Panc1 (cell line): ENCODE measurements at places on chromosomes 4 and X. TPM values are rescaled to one million over a fixed set of nuclear protein-coding genes. Genes with fewer than 3 reads are reported as not detected.

- no peak for DNase-seq
Observed at GRCh38 chrX:31153475-31154047, 81.7 kb upstream of the FTHL17 start.

GRCh38 chr4:16029262-16029661, 54.6 kb downstream of the PROM1 start:
- DNase-seq: no peak

CSAG2 gene
- not detected for total RNA-seq

GRCh38 chr4:78581618-78582017, 30.0 kb downstream of the ANXA3 start:
- no peak for DNase-seq

- no peak for DNase-seq
Observed at GRCh38 chr4:84938316-84938715, 28.2 kb downstream of the WDFY3 start.

- DNase-seq: no peak
Observed at GRCh38 chrX:96688789-96689188, 4.1 kb downstream of the DIAPH2 start.

CXCL10 gene
- not detected for total RNA-seq

DNA sequence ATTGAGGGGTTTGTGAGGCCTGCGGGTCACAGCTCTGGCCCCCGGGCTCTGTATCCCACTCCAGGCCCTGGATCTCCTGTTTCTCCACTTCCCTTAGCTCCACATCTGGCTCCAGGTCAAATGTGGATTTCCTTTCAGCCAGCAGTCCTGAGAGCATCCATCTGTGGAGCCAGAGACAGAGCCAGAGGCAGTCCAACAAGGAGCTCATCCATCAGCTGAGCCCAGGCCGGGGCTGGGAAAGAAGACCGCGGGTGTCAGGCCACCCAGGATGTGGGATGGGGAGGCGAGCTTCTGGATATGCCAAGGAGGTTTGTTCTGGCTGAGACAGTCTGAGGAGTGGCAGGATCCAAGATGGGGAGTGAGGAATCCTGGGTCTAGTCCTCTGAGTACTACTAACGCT, 91.7 kb downstream of the EFNB1 start:
- no peak for DNase-seq

MID2 gene
- 24.7 TPM for total RNA-seq

DNA sequence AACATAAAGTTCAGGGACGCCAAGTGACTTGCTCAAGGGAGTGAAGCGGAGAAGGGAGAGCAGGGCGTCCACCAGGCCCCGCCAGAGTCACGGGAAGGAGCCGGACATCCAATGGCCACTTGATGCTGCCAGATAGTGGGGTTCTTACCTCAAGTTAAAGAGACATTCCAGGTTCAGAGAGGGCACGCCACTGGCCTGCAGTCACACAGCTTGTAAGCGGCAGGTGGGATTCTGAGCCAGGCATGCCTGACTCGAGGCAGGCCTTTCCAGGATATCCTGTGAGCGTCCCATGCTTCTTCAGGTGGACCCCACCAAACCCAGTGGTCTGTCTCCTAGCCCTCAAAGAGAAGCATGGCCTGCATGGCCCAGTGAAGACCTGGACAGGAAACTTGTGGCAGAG, 2.4 kb downstream of the MAN2B2 start:
- DNase-seq: no peak

GRCh38 chrX:47515941-47516665, 33.1 kb upstream of the ZNF41 start:
- no peak for DNase-seq

DNA sequence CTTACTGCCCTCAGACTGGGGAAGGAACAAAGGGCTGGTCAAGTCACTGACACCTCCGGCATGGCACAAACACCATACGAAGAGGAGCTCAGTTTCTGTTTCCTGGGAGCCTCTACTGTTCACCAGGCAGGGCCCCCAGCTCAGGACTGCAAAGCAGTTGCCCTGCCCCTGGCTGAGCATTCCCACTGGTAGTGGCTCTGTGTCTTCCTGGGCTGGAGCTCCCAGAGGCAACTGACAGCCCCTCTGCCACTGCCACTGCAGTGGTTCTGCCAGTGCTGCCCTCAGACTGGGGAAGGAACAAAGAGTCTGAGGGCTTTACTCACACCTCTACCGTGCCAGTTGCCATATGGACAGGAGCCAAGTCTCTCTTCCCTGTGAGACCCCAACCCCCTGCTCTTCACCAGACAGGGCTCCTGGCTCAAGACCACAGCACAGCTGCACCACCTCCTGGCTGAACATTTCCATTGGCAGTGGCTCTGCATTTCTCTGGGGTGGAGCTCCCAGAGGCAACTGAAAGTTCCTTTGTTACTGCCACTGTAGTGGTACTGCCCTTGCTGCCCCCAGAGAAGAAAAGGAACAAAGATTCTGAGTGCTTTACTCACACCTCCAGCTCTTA, 67.9 kb downstream of the SMARCA5 start:
- DNase-seq: no peak

- no peak for DNase-seq
Observed at GRCh38 chrX:73348977-73349376, 97.9 kb upstream of the CDX4 start.

DNA sequence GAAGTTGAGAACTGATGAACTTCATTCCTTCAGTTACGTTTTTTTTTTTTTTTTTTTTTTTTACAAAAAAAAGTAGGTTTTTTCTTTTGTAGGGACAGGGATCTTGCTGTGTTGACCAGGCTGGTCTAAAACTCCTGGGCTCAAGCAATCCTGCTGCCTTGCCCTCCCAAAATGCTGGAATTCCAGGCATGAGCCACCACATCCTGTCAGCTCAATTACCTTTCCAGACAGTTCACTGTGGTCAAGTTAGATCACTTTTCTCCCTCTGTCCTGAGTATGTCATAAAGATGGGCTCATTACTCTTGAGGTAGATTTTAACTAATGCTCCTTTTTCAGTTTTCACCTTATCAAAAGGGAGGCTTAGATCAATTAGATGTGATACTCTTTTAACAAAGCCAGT, 10.8 kb upstream of the NR3C2 start:
- no peak for DNase-seq

SPON2 gene
- total RNA-seq: 1.8 TPM

FHIP1A gene
- 0.39 TPM for total RNA-seq

CCKAR gene
- total RNA-seq: not detected

DNA sequence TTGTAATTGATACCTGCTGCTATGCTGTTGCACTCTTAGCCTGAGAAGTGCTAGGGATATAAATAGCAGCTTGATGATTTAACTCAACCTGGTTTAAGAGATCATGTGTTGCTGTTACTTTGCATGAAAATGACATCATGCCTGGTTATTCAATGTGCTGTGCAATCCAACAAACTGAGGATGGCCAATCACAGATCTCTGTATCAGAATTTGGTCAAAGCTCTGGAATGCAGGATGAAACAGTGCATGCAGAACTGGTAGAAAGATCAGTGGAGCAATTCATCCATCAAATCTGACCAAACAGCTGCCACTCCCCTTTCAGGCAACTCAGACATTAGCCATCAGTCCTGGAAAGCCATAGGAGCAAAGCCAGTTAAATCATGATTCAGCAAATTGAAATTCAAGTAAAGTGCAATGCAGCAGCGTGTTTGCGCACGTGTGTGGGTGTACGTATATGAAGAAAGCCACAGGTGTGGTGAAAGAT, 160.3 kb upstream of the RASGEF1B start:
- DNase-seq: no peak

DNA sequence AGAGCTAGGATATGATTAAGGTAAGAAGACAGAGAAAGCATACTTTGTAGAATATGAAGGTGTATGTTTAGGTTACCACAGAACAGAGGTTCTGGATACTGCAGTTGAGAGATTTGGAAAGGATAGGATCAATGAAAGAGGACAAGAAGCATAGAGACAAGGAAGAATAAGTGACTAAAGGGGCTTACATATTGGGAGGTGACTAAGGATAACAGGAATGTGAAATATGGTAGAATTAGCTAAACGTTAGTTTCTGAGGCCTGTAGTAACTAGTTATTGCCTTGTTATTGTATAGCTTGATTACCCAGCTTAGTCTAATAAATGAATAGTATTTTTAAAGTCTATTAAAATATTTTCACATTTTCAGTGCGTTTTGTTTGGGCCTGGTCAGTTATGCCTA, 38.2 kb downstream of the CENPI start:
- DNase-seq: no peak

- no peak for DNase-seq
Observed at GRCh38 chr4:113069212-113069892, 19.9 kb downstream of the ANK2 start.

DNA sequence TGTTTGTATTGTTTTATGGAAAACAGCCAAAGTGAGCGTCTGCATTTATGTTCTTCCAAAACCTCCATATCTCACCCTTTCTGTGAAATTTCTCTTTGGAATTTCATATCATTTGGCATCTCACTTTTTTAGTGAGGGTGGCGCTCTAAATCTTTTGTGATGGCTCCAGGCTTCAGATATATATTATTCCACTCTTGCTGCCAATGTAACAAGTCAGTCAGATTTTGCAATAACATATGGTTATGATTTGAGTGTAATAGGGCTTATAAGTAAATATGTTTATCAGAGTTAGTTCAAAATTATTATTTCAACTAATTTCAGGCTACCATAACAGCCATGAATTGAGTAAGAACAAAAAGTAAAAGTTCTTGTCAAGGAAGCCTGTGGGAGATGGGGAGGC, 314.7 kb downstream of the PDGFC start:
- no peak for DNase-seq

MBNL3 gene
- total RNA-seq: 0.39 TPM

DNA sequence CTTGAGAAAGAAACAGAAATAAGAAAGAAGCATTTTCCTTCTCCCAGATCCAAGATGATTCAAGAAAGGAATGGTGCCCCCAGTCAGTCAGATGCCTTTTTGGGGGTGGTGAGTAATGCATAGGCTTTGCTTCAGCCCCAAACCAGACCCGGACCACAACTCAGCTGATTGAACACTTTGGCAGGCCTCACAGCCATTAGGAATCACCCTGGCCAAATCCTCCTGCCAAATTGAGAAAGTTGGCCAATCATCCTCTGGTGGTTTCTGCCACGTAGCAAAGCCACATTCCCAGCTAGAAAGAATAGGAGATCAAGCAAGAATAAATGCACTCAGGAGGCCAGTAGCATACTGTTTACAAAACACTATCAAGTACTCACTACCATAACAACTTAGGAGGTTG, 33.7 kb downstream of the FRMD7 start:
- no peak for DNase-seq

GRCh38 chrX:15930585-15930984, 76.0 kb upstream of the AP1S2 start:
- DNase-seq: no peak

DNA sequence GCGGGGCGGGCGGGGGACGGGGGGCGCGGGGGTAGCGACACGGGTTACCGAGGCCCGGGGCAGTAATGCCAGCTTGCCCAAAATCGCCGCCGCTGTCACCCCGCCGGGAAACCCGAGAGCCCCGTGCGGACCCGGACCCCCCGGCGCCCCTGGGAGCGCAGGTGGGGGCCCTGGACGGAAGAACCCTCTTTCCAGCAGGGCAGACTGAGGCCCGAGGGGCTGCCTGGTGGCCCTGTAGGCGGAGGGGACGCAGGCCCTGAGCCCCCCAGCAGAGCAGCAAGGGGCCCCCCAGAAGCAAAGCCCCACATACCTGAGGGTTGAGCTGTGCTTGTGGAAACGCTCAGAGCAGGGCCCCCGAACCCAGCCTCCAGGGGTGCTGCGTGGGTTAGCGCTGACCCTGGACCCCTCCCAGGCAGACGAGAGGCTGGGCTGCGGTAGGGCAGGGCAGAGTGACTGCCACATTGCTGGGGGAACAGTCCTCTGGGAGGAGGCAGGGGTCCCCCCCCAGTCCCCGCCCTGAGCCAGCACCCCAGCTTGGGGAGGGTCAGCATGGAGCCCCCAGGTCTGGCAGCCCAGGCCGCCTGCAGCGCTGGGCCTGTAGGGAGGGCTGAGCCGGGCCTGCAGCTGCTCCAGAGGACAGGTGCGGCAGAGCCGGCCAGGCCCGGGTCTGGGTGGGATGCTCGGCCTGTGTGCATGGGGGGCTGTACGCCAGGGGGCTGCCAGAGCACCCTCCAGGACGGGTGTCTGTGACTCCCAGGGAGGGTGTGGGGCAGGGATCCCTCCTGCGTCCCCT, 646 bp downstream of the DOK7 start:
- DNase-seq: no peak
